NCI-H1105 treated with DMSO at 0.1 percent for 48 hours (cell line): ENCODE measurements at places on chromosomes 12 and 14.
A peak's percentile ranks its signal among the peaks of the same experiment; 100 is the strongest.

DNA sequence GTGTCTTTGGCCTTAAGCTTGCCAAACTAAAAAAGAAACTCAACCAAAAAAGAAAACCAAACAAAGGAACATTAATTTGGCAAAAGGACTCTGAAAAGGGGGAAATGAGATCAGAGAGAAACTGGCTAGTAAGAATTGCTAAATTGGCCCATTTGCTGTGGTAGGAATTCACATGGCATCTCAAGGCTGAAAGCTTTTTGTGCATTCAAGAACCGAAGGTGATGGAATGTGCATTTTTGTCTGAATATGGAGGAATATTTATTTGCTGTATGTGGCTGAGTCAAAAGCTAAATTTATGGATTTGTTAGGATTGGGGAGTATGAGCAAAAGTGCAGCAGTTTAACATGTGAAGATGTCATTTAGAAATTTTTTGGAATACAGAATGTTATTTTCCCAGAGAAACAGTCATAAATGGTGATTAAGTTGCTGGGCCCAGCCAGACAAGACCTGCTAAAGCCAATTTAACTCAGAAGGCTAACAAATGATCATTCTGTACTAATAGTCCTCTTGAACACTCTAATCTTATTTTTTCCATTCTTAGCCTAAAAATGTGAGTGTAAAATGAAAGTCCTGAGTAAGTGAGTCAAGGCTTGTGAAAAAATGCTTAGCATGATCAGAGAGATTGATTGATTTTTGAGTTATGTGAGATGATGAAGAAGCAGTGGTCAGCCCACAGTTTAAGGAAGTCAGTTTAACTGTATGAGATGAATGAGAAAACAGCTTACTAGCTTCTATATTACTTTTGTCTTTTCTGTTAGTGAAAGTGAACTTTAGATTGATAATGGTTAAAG, 94.1 kb downstream of the ANO6 start:
- DNase-seq: no peak

GRCh38 chr12:49917166-49917787, 13.6 kb upstream of the FAIM2 start:
- no peak for DNase-seq

GRCh38 chr14:71728386-71728785, 203.8 kb upstream of the RGS6 start:
- no peak for DNase-seq

DNA sequence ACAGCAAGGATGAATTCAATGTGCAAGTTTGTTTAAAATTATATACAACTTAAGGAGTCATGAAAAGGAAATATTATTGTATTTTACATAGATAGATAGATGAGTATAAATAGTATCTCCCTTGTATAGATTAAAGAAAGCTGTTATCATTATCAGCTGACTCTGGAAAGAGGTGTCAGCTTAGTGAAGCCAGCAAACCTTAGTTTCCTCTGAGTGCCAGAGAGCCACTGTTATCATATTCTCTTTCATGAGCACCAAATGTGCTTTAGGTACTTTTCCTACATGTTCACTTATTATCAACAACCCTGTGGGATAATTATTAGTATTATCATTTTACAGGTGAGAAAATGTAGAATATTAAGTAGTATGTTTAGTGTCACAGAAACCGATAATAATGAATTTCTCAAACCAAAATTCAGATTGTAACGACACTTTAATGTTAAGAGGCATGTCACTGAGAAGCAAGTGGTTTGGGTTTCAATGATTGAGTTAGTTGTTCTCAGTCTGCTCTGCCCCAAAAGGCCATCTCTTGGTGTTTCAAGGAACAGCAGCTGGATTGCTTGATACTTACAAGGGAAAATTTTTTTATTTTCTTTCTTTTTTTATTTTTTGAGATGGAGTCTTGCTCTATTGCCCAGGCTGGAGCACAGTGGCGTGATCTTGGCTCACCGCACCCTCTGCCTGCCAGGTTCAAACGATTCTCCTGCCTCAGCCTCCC, 53.7 kb downstream of the PLEKHA5 start:
- DNase-seq: no peak

- DNase-seq: no peak
Observed at GRCh38 chr12:52079576-52080402, at the start of gene SMIM41. TSS of gene SMIM41 (plus strand) at chr12:52079704. CDS start at chr12:52079780, 76 bp downstream.

- no peak for DNase-seq
Observed at GRCh38 chr12:46649433-46649832, 176.4 kb downstream of the SLC38A4 start.

DNA sequence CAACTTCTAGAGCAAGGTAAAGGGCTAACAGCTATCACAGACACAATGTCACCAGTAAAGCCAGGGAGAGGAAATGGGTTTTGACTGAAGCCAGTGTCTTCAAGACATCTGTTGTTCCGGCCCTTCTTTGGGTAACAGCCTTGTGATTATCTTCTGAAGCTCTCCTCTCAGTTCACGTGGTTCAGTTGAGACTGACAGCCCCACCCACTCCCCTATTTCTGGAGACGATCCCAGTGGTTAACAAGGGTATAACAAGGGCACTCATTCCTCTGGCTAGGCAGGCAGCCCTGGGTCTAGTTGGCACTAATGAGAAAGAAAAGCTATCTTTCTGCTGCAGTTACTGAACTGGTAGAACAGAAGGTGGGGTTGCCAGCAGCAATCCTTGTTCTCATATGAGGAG, 6.9 kb downstream of the GNPTAB start:
- peak; percentile 36 for DNase-seq

DNA sequence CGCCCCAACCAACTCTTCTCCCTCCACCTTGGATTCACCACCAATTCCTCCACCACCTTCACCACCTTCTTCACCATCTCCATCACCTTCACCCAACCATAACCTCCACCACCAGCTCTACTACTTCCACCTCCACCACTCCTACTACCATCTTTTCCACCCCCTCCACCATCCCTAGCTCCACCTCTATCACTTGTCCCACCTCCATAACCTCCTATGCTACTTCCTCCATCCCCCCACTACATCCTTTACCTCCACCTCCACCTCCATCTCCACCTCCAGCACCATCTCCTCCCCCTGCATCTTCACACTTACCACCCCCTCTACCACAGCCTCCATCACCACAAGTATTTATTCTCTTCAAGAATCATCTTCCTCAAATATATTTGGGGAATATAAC, 254.9 kb upstream of the EGLN3 start:
- no peak for DNase-seq

DNA sequence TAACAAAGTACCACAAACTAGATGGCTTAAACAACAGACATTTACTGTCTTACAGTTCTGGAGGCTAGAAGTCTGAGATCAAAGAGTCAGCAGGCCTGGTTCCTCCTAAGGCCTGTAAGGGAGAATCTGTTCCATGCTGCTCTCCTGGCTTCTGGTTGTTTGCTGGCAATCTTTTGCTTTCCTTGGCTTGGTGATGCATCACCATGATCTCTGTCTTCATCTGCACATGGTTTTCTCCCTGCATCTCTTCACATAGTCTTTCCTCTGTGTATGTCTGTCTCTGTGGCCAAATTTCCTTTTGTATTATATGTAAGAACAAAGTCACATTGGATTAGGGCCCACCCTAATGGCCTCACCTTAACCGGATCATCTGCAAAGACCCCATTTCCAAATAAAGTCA, 168.5 kb downstream of the CAPZA3 start:
- DNase-seq: no peak

- no peak for DNase-seq
Observed at GRCh38 chr12:102478405-102479098, 1.8 kb downstream of the IGF1 start.

GRCh38 chr14:68377459-68377858, 415.4 kb downstream of the ZFP36L1 start:
- DNase-seq: no peak

- no peak for DNase-seq
Observed at GRCh38 chr14:66511849-66512248, 3.9 kb downstream of the GPHN start.

- DNase-seq: no peak
Observed at GRCh38 chr12:4069670-4070010, 196.4 kb upstream of the PARP11 start.

DNA sequence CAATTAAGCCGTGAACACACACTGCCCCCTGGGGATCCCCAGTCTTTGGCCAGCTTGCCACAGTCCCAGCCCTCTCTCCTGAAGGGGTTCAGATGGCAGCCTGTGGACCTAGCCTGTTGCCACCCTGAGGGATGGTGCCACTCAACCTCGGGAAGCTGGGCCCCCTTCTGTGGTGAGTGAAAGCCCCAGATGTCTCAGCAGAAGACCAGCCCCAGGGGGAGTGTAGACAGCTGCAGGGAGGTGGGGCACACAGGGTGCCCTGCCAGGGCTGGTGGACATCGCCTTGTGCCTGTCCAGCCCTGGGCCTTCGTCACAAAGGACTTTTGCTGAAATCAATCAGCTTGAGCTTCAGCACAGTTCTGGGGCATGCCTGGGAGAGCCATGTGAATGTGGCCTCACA, 32.4 kb downstream of the C14orf132 start:
- DNase-seq: no peak

GRCh38 chr12:47883663-47884195, 21.1 kb downstream of the VDR start:
- no peak for DNase-seq

- DNase-seq: no peak
Observed at GRCh38 chr12:132143336-132144071, 615 bp downstream of the DDX51 start.

- no peak for DNase-seq
Observed at GRCh38 chr12:131912518-131913274, 16.4 kb upstream of the PUS1 start.

GRCh38 chr14:65287264-65288131, 125.0 kb upstream of the FUT8 start:
- DNase-seq: no peak

- DNase-seq: no peak
Observed at GRCh38 chr12:56633468-56634241, 3.5 kb upstream of the BAZ2A start.

DNA sequence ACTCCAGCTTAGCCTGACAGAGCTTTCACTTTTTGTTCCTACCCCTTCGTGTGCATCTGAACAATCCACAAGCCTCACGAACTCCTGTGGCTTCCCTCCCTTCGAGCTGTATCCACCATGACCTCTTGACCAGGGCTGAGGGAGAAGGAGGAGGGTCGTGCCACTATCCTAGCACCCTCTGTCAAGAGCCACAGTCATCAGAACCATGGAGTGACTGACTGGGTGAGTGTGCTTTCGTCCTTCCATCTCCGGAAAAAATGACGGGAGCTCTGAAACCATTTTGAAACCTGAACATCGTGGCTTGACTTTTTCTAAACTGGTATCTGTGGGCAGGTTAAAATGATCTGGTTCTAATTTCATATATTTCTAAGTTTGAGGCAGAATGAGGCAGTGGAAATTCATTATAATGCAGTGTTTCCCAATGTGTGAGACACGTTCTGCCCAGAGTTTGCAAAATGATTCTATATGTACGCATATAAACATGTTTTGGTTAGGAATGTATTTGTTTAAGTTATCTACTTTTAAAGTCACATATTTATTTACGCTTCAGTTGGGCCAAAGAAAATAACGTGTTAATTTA, 27.0 kb downstream of the IL26 start:
- DNase-seq: no peak

GRCh38 chr12:102876883-102877282, 40.2 kb downstream of the PAH start:
- peak; percentile 26 for DNase-seq

GRCh38 chr14:70515811-70516210, 19.0 kb downstream of the ADAM20 start:
- no peak for DNase-seq

GRCh38 chr12:123089631-123090353, 61.1 kb downstream of the PITPNM2 start:
- no peak for DNase-seq

DNA sequence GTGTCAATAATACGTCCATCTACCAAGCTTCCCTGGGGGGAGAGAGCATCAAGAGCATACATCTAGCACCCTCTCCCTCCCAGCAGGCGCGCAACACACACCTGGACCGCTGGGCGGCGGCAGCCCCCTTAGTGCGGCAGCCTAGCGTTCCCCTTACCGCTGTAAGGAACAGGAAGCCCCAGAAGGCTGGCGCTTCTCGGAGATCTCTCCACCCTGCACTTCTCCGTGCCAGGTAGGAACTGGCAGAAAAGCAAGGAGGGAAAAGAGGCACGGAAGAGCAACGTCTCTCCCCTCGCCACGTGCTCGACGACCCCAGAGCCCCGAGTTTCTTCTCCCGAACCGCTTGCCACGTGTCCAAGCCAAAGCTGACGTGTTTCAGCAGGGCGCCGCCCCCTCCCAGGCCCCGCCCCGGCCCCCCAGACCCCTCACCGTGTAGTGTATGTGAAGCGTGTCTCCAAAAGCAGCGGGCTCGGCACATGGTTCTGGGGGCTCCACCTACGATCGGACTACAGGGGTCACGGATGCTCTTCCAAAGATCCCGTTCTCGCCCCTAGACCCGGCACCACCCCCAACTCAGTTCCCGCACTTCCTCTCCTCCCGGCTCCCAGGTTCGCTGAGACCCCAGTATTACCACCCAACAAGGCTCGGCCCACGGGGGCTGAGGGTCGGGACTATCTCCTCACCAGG, 532 bp downstream of the FKBP11 start:
- peak; percentile 26 for DNase-seq

- DNase-seq: no peak
Observed at GRCh38 chr14:49294621-49295148, 291.5 kb downstream of the RPS29 start.

- DNase-seq: no peak
Observed at GRCh38 chr12:125071456-125071855, 6.2 kb downstream of the AACS start.

DNA sequence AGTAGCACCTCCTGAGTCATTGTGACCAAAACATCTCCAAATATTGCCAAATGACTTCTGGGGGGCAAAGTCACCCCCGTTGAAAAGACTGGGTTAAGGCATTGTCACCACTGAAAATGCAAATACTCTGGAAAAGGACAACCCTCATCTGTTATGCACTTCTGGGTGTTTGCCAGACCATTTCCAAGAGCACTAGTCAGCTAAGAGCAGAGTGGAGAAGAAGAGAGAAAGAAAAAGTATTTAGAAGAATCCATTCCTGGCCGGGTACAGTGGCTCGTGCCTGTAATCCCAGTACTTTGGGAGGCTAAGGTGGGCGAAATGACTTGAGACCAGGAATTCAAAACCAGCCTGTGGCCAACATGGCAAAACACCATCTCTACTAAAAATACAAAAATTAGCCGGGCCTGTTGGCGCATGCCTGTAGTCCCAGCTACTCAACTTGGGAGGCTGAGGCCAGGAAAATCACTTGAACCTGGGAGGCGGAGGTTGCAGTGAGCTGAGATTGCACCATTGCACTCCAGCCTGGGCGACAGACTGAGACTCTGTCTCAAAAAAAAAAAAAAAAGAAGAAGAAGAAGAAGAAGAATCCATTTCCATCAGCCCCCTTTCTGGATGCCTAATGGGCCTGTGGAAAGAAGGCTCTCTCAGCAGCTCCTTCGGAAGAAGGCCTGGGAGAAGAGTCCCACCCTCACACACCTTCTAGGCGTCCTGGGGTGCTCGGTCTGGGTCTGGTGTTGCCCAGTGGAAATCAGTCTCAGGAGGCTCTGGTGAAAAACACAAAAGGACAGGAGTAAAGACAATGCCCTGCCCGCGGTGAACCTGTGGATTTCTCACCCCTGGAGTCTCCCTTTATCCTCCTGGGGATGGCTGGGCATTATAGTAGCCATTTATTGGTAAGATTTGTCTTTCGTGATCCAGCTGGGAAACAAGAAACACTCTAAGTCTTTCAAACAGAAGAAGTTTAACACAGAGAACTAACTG, 3.5 kb upstream of the LTBR start:
- no peak for DNase-seq

- DNase-seq: no peak
Observed at GRCh38 chr14:53620317-53620716, 336.3 kb downstream of the BMP4 start.
